NT2/D1 (cell line): ENCODE measurements at places on chromosomes 13 and 19.

GRCh38 chr19:10007371-10008183 lies 2.7 kb downstream of the COL5A3 start:
- DNase-seq = no peak

GRCh38 chr13:32116210-32116609 lies 84.6 kb downstream of the FRY start:
- no peak for DNase-seq

DNA sequence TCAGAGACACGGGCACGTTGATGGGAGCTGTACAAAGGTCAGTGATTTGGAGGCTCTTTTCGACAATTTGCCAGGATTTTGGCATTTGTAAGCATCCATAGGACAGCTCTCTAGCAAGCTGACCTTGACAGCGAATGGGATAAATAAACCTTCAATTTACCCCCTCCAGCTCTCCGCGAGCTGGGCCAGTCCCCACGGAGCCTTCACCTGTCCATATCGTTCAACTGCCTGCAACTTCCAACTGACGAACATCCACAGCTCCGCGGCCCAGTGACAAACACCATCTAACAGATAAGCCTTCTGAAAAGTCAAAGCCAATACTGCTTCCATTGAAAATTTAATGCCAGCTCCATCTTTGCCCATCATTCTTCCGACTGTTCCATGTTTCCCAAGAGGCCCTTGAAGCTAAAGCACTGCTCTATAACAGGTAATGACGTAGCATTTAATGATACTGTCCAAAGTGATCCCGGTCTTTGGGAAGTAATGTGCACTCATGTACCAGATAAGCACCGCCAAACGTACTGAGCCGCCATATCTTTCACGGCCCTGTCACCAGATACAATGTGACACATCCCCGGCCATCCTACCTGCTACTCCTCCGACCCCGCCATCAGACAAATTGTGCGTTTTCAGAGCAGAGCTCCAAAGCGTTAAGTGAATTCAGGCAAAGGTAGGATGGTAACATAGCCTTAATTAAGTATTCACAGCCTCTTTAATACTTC lies 365.3 kb upstream of the ZNF507 start:
- DNase-seq = no peak

DNA sequence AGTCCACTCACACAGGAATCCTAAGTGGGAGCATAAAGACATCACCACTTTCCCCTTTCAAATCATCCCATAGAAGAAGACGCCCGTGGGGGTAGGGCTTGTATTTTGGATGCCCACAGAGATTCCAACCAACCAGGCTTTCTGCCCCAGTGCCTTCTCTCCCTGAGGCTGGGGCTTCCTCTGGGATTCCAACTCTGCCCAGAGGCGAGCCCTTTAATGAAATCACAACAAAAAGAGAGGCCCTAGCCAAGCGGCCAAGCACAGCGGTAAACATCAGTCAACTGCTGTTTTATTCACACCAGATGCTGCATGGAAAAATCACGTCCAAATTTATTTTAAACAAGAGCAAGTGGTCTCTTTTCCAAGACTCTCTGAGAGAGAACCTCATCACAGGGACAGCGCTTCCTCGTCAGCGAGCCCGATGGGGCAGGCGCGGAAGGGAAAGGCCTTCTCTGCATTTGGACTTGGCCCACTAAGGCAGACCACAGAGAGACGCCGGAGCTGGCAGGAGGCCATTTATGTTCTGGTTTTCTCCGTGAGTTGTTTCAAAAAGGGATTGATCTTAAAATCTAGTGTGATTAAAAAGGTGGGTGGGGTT lies 31.5 kb downstream of the ADPRHL1 start:
- DNase-seq = no peak

GRCh38 chr13:31213651-31214289 lies 14.0 kb downstream of the B3GLCT start:
- no peak for DNase-seq

GRCh38 chr19:18897094-18898029 lies 1.4 kb upstream of the CERS1 start:
- DNase-seq = no peak

DNA sequence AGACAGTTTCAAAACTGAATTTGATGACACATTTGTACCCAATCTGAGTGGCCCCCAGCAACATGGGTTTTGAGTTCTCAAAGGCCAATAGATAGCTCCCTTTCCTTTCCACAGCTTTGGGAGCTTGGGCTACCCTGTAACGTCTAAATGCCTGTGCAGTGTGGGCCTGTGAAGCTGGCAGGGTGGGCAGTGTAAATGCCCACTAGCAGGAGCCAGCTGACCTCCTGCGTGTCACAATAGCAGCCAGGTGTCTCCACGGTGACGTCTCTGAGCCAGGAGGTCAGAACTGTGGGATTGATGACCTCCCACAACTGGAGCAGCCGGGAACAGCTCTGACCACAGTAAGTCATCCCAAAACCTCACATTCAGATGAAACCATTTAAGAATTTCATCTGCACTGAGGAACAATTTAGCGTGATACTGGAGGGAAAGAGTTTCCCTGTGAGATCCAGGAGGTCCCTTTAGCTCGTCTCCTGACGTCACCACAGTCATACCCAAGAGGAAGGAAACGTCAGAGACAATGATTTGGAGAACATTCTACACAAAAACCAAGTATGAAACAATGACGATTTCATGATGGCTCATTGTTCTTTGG lies at the start of gene IPO5:
Gene IPO5, plus strand, starts transcription at position 300 of the 595 bp plus-strand sequence. CDS start 23,022 bp downstream, outside the sequence.
- DNase-seq = no peak

DNA sequence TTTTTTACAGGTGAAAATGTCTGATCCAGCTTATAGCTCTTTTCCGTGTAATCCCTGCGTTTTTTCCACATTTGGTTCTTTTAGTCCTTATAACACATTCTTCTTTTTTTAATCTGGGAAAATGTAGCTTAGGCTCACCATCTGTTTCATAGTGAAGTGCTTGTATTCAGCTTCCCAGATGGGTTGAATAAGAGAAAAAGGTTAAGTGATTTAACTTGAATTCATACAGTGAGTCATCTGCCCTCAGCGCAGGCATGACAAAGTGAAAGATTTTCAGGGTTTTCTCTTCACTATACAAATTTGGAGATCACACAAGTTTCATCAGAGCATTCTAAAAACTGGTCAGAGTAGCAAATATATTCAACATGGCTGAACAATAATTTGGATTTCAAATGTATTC lies 224.8 kb downstream of the SPRY2 start:
- DNase-seq = no peak
